ENCODE measurements at places on chromosomes 6 and 20.

DNA sequence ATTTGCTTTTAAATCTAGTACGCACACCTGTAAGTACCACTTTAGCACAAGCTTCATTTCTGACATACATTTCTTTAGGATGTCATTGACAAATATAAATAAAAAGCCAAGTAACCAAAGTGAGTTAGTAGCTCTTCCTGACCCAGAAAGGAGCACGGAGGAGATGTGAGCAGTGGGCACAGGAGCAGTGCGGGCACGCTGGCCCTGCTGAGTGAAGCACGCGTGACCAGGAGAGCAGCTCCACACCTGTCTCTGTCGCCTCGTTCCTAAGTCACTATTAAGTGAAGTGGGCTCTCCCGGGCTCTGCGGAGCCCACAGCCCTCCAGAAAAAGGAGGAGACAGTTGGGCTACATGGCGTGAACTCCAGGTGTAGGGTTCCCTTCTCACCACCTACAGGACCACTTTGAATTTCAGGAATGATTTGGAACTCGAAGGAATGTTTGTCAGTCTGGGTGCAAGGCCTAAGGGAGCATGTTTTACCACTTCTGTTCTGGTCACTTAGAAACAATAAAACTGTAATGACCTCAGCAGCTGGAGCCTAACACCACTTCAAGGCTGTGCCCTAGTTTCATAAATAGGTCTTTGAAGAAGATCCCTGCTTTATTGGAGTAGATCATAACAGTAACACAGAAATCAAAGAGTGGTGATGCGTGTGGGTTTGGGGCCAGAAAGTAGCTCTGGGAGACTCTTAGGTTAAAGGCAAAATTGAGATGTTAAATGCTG is 95.9 kb downstream of the FAM120B start:
- DNase-seq: no peak

GRCh38 chr6:136846046-136846445 is 23.7 kb downstream of the PEX7 start:
- peak; percentile 62 for DNase-seq

- DNase-seq: no peak
These were observed 125.0 kb upstream of the RPS6KA2 start for GRCh38 chr6:166752097-166752496.

DNA sequence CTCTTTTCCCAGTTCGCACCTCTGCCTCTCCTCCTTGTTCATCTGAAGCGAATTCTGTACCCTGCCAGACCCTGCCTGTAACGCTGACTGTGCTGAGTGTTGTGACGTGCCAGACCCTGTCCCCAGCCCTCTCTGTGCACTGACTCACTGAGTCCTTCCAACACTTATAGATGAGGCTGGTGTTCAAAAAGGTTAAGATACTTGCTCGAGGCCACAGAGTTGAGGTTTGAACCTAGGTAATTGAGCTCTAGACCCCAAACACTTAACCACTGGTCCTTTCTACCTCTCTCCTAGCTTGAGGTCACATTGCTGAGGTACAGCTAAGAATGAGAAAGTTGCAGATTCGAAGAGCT is 45.7 kb upstream of the NEDD9 start:
- DNase-seq: no peak

- DNase-seq: no peak
These were observed 215.7 kb upstream of the CST7 start for GRCh38 chr20:24733416-24733815.

GRCh38 chr6:95576218-95576997 is 927 bp upstream of the MANEA start:
- peak; percentile 46 for DNase-seq

DNA sequence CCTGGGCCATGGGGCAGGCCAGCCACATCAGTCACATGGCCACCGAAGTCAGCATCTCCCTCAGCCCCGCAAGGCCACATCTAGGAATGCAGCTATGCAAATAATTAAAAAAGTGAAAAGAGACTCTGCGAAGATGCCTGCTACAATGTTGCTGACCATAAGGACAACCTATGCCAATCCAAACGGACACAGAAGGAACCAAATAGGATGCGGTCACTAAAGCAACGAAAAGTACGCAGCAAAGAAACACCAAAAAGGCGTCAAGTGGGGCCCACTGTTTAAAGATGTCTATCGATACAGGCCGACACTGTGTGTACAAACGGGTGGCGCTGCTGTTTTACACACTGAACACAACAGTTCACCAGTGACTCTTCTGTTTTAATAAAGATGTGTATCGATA is 56.4 kb downstream of the TAF4 start:
- DNase-seq: no peak

- no peak for DNase-seq
These were observed 64.3 kb downstream of the FNDC1 start for GRCh38 chr6:159233365-159234101.

GRCh38 chr6:33705955-33706725 is 5.4 kb downstream of the UQCC2 start:
- no peak for DNase-seq

Measured in GM23248 (cell line).